ENCODE measurements at places on chromosomes 13 and 19.

- no peak for DNase-seq
Observed at GRCh38 chr13:75365724-75366173, 116.2 kb downstream of the TBC1D4 start.

- DNase-seq, result peak; percentile 80
Observed at GRCh38 chr13:24307211-24308067, 1.9 kb upstream of the C1QTNF9 start.

DNA sequence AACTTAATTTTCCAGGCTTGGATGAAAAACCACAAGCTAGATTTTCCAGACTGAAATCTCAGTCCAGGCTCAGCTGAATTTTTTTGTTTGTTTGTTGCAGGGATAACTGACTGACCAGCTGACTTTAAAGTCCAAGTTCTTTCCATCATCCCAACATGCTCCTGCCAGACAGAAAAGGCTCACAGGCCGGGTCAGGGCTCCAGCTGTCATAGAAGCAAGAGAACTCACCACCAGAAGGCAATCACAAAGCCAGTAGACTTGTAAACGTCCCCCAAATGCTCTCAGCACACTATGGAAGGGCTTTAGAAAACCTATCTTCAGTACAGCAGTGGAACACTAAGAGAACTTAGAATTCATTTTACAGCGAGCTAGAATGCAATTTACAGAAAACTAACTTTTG, 25.5 kb downstream of the DCLK1 start:
- no peak for DNase-seq

- no peak for DNase-seq
Observed at GRCh38 chr13:35496761-35497386, 20.4 kb upstream of the MAB21L1 start.

GRCh38 chr19:611481-611868, 21.8 kb downstream of the HCN2 start:
- DNase-seq, result no peak

- DNase-seq, result no peak
Observed at GRCh38 chr19:47490847-47491246, 6.8 kb upstream of the KPTN start.

DNA sequence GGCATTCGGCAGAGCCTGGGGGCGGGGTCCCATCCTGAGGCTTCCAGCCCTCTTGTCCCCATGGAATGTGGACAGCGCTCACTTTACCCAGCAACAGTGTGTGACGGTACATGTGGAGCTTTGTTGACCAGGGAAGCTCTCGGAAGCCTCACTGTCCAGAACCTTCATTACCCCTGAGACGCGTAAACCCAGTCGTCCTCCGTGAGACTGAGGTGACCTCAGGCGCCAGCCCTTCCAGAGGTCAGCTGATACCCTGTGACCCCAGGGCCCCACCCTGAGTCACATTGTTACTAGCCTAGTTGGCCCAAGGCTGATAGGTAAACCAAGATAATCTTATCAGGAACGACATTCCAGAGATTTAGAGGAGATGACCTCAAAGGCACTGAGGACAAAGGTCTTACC, 10.2 kb upstream of the TMEM160 start:
- DNase-seq, result no peak

- DNase-seq, result no peak
Observed at GRCh38 chr19:45166723-45167252, 6.0 kb upstream of the NKPD1 start.

DNA sequence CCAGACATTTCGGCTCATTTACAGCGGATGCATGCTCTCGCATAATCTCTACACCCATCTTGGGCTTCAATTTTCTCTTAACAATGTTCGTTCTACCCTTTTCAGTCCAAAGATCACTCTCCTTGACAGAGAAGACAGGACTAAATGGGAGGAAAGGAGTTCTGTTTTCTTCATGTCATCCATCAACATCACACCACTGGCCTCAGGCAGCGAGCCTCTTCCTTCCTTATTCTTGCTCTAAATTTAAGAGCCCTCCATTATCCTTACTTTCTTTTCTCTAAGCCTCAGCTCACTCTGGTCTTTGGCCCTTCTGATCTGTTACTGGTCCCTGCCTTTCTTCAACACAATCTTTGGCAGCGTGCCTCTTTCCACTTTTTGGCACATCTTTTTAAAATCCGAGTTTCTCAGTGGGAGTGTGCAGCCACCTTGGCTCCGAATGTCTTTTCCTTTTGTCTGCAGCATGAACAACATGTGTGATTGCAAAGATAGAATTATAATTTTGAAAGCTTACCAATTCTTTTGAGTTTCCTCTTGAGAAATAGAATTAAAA, 98.7 kb downstream of the FAM216B start:
- peak; percentile 66 for DNase-seq

GRCh38 chr13:79658333-79658975, 177.5 kb downstream of the NDFIP2 start:
- no peak for DNase-seq

DNA sequence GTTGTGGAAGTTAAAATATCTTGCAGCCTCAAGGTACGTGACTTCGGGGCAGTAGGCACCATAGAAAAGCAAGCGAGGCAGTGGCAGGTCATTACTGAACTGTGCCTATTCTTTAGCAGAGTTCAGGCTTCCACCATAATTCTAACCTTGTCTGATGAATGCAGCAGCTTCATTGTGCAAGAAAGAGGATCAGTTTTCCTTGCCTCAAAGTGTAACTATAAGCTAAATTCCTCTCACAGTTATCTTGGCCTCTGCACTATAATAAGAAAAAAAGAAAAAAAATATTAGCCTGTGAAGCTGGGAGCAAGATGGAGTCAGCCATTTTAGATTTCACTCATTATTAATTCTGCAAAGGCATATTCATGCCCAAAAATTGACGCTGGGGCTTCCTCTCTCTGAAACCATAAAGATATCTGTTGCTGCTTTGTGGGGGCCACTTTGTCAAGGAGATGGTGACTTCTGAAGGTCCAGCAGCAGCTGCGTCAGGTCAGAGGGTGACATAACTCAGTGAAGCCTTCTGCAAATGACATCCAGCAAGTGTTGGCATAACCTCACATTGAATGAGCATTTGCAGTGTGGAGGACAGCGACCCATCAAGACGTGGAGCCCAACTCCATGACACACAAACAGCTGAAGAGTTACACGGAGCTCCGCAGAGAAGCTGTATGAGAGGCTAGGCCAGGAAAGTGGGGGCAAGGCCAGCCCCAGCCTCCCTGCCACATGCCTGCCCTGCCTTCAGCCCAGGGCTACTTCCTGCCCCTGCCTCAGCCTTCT, 23.1 kb upstream of the SACS start:
- DNase-seq, result no peak

DNA sequence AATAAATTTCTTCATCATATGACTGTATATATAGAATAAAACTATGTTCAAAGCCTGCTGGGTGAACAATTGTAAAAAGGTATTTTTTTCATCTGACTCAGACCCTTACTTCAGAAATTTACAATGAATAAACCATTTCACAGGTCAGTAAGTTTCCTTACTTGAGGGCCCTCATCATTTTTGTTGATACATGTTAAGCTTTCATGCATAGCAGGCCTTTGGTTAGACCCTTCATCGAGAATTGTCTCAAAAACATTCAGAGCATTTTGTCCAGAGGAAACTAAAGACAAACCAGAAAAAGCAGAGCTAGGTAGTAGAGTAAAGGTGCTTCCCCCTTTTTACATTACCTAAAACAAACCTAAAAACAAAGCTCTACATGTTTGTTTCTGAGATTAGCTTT, 46.2 kb downstream of the FNDC3A start:
- no peak for DNase-seq

GRCh38 chr13:29771247-29771646, 79.2 kb downstream of the UBL3 start:
- no peak for DNase-seq

GRCh38 chr19:45528744-45529419, 21.6 kb downstream of the VASP start:
- peak; percentile 48 for DNase-seq

DNA sequence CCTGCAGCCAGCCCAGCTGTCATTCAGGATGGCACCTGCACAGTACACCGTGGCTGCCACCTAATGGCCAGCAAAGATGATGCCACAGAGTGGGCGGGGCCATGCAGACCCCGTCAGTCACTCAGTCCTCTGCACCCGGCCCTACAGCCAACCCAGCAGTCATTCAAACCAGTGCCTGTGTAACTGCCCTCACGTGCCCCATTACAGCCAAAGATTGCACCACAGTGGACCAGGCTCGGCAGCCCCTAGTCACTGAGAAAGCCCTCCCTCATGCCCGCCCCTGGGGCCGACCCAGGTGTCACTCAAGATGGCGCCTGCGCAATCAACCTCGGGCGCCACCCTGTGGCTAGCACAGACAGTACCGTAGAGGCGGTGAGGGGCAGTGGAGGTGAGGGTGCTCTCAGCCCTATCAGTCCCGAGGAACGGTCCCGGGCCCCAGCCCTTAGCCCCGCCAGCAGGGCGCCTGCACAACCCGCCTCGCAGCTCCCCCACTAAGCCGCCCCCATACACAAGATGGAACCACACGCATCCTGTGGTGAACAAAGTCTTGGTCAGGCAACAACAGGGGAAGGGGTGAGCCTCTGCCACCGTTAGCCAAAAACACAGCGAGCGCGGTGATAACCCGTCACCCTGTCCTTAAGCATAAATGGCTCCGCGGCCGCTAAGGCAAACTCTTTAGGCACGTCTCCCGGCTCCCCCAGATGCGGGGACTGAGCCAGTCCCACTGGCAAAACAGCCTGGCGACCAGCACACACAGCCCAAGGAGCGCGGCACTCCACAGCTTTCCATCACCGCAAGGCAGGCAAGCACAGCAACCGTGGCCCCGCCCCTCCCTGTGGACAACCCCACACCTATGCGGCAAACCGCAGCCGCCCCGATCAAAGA, 2.3 kb downstream of the PEG3 start:
- peak; percentile 77 for DNase-seq

GRCh38 chr13:39401756-39402155, 201.2 kb downstream of the LHFPL6 start:
- DNase-seq, result no peak

GRCh38 chr13:40271931-40272775, 394.3 kb downstream of the FOXO1 start:
- DNase-seq, result peak; percentile 80

- no peak for DNase-seq
Observed at GRCh38 chr19:14300303-14300702, 80.9 kb upstream of the ADGRE5 start.

- no peak for DNase-seq
Observed at GRCh38 chr19:18645035-18645511, 8.2 kb downstream of the KLHL26 start.

- no peak for DNase-seq
Observed at GRCh38 chr13:29369060-29369743, 226.3 kb downstream of the SLC7A1 start.

GRCh38 chr19:54035215-54036178, 28.2 kb downstream of the VSTM1 start:
- DNase-seq, result no peak

DNA sequence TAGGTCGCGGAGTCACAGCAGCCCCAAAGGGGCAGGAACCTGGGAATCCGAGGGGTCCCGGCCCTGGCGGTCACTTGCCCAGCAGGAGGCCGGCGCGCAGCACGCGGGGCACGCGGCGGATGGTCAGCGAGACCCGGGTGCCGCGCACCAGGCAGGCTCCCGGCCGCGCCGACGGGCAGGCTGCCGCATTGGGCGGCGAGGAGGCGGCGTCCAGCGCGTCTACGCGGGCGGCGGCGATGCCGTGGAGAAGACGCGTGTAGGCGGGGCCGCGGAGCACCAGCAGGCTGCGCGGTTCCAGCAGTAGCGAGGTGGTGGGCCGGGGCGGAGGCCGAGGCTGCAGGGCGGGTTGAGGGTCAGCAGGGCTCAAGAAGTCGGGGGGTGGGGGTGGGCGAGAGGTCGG, 607 bp upstream of the SYNE4 start:
- DNase-seq, result peak; percentile 77

DNA sequence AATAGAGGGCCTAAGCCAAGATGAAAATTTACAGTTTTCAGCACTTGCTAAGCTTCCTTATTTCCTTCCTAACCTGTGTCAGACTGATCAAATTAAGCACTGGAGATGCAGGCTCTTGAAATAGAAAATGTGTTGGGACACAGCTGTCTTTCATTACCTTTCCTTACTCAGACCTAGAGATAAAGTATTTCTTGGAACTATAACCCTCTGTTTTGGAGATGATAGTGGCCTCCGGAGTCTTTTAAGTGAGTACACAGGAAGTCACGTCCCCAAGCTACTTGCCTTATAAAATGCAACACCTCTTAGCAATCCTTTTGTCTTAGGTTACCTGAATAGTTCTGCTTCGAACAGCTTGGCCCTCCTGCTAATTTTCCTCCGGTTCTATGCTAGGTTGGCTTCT, 12.4 kb upstream of the AKAP11 start:
- no peak for DNase-seq

- DNase-seq, result no peak
Observed at GRCh38 chr19:54728167-54728566, 3.9 kb downstream of the KIR3DL3 start.

DNA sequence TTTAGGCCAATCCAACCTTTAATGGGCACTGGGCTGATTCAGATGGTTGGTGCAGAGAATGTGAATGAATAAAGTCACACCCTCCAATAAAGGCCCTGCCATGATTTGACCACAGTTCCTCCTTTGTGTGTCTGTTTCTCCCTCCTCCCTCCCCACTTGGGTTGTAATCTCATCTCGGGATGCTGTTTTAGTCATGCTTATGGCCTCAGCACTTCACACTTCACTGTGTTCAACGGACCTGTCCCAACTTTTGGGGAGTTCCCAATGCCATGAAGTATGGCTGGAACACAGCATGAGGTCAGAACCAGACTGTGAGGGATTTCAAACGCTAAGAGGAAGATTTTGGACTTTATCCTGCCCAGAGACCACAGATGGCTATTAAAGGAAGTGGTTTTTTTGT, 5.6 kb upstream of the RAB8A start:
- DNase-seq, result no peak

- no peak for DNase-seq
Observed at GRCh38 chr13:48078251-48078656, 16.6 kb downstream of the MED4 start.

DNA sequence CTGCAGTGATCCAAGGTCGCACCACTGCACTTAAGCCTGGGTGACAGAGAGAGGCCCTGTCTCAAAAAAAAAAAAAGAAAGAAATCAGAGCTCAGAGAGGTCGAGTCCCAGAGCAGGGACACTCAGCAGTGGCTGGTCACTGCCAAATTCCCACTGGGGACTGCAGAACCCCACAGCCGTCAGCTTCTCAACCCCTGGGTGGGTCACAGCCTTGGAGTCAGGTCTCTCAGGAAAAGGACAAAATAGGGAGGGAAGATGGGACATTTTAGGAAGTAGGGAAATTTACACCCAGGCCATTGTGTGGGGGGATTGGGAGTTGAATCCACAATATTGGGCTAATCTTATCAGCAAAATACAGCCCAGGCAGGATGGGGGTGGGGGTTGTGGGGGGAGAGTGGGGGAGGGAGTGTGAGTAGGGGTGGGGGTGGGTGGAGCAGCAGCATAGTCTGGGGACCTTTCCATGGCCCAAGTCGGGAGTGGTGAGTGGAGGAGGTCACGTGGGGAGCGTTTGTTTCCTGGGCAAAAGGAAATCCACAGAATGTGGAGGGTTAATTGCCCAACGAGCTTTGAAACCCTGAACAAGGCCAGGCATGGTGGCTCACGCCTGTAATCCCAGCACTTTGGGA, 5.0 kb upstream of the CCDC194 start:
- no peak for DNase-seq

GRCh38 chr19:35231956-35232645, 3.6 kb upstream of the FAM187B start:
- DNase-seq, result no peak

Data from testis (tissue), 5 donors.